HuH-7 (cell line): ENCODE measurements at places on chromosomes 12 and 14.

- DNase-seq: no peak
These were observed 20.2 kb downstream of the TMEM229B start for GRCh38 chr14:67468378-67468730.

DNA sequence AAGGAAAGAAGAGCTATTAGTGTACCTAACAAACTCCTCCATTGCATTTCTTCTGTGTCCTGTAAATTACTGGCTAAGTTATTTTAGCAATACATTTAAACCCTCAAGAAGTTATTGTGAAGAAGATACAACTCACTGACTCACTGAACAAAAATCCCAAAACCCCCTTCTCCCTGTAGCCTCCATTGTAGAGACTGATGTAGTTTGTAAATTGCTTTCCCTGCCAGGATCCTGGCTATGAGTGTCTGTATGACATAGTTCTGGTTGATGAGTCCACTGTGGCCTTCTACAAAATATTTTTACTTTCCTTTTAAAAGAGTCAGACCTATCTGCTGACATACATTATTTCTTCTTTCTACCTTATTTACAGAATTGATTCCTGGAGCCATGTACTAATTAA, 155.6 kb downstream of the SLC6A15 start:
- no peak for DNase-seq

DNA sequence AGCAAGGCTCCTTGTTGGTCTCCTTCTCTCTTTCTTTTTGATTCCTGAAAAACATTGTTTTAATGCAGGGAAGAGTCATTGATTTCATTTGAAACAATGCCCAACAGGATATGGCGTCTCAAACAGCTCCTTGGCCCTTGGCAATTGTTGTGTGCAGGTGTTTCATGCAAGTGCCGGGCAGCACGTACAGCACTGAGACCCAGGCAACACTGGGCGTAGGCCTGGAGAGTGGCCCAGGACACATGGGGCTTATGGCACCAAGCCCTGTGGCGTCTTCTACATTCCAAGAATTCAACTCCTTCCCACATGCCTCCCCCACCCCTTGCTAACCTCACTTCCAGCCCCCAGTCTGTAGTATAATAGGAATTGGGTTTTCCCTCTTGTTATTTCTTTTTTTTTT, 230.4 kb downstream of the SPTSSA start:
- no peak for DNase-seq

- peak; percentile 14 for DNase-seq
These were observed 68.2 kb upstream of the E2F7 start for GRCh38 chr12:77133566-77133965.

DNA sequence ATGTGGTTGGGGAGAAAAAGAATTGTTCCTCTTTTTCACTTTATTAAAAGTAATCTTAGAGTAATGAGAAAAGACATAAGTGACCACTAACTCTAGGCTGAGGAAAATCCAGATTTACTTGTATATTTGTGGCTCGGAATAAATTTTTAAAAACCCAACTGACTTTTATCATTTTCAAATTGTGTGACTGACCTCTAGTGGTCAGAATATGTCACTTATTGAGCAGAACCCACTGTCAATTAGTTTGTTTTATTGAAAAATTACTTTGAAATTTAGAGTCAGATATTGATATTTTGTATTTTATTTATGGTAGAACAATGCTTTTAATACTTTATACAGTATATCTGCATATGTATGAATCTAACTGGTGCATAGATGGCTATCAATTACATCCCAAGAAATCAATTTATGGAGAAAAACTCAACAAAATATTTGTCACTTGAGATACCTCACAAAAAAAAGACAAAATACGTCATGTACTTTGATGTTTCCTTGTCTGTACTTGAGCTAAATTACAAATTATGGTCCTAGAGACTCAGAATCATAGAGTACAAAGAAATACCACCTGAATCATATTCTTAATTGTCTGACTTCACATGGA, 229.4 kb downstream of the CNTN1 start:
- DNase-seq: no peak

GRCh38 chr12:113231235-113232088, 10.2 kb downstream of the TPCN1 start:
- DNase-seq: no peak

- no peak for DNase-seq
These were observed 14.1 kb downstream of the STAB2 start for GRCh38 chr12:103600967-103601728.

DNA sequence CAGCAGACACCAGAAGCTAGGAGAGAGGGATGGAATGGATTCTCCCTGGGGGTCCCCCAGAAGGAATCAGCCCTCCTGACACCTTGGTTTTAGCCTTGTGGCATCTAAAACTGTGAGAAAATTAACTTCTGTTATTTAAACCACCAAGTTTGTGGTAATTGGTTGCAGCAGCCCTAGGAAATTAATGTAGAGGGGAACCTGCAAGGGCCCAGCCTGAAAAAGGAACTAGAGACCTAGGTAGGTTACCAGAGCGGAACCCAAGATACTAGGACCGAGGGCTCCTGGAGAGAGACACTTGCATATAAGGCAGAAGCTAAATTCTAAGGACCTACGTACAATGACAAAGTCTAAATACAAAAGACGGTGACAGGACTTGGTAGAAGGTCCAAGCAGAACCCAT, 8.1 kb upstream of the DENND5B start:
- DNase-seq: no peak

GRCh38 chr12:30753233-30753632, 1.5 kb downstream of the CAPRIN2 start:
- peak; percentile 55 for DNase-seq

DNA sequence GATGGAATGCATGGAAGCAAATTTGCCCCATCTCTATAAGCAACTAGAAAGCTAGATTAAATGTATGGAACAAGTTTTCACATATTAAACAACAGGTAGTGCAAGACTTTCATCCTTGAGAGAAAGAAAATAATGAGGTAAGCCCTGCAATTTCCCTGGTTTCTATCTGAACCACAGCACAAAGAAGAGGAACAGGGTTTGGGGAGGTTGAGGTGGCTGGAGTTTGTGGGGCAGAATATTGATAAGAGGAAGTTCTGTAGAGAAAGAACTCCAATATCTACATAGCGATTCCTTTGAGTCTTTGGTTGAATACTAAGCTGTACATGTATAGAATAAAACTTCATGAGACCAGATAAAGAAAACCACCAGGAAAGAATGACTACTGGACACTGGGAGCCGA, 96.3 kb upstream of the CCND2 start:
- no peak for DNase-seq

DNA sequence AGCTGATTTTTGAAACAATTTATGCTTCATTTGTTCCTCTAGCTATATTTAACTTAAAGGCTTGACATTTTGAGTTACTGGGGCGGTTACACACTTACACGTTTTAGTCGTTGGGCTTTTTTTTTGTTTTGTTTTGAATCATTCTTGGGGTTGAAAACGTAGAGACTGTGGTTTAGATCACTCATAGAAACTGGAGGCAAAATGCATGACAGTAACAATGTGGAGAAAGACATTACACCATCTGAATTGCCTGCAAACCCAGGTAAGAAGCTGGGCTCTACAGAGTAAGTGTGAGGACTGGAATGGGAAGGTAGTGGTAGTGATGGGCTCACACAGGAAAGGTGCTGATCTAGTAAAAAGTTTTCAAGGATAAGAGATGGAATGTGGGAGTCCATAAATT, at the start of gene CLEC2D:
Gene CLEC2D, plus strand, starts transcription at position 180 of the 400 bp plus-strand sequence. Its CDS starts 22 bp downstream, at position 202.
- DNase-seq: no peak

- DNase-seq: no peak
These were observed 527.7 kb downstream of the RPS29 start for GRCh38 chr14:49058511-49058910.

- no peak for DNase-seq
These were observed 189.6 kb downstream of the DUSP6 start for GRCh38 chr12:89162589-89163261.

DNA sequence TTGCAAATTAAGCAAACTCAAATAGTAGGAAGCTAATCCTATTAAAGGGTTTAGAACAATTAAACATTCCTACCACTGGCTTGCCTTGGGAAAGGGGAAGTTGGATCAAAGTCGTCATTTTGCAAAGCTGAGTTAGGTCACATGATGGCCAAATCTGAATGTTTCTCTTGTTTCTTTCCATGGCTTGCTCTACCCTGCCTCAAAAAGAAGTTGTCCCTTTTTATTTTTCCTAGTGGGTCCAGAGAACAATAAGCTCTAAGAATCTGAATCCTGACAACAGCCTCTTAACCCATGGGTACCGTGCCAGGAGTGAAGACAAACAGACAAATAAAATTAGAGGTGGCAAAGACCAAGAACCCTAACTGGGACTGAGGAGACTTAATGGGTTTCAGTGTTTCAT, 26.2 kb upstream of the NPFF start:
- no peak for DNase-seq

- DNase-seq: no peak
These were observed 39.1 kb downstream of the DDHD1 start for GRCh38 chr14:53113989-53114388.

GRCh38 chr14:97490521-97491070, 693.4 kb downstream of the VRK1 start:
- DNase-seq: no peak

DNA sequence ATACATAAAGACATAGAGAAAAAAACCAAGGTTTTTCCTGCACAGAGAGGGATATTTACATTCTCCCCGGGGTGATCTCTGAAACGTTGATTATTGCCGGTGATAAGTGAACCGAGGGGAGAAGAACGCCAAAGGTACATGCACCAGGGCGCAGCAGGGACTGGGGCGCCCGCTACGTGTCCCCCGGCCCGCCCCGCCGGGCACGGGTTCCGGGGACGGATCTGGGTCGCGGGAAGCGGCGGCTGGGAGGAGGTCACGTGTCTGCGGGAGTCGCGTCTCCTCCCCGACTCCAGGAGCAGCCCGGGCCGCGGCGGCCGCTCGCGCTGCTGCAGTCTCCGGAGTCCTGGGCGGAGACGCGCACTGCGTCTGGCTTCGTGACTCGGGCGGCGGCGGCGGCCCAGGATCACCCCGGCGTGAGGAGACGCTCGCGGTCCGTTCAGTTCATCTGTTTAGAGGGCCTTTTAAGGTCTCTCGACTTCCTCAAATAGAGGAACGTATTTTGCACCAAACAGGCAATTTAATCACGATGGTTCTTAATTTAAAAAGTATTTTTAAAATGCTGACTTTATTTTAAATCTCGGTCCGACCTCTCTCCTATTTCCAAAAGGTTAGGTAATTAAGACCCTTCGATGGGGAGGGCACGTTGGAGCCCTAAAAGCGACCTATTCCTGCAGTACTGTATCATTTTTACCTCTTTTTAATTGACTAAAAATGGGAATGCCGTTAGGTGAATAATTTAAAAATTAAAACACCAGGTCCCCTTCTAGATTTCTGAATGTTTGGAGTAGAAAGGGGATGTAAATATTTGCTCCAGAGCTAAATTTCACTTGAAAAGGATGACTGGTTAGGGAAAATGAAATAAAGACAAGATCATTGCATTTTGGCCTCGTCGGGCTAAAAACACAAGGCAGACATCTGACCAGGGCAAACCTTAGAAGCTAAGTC, 1.8 kb upstream of the BHLHE41 start:
- peak; percentile 88 for DNase-seq

DNA sequence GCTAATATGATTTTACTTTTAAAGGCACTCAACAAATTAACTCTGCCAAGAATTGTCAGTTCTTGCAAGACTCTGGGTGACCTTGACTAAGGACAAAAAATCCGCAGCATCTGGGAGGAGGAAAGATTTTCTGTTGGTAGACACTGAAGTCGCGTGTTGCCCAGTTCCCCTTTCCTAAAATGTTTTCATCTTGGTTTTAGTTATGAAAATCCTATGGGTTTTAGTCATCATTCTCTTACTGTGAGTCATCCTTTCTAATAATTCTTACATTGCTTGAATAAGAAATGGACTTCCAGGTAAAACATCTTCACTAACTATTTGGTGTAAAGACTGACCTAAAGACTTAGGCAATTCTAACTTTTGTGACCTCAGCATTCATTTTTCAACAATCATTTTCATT, 9.1 kb downstream of the GSG1 start:
- no peak for DNase-seq

DNA sequence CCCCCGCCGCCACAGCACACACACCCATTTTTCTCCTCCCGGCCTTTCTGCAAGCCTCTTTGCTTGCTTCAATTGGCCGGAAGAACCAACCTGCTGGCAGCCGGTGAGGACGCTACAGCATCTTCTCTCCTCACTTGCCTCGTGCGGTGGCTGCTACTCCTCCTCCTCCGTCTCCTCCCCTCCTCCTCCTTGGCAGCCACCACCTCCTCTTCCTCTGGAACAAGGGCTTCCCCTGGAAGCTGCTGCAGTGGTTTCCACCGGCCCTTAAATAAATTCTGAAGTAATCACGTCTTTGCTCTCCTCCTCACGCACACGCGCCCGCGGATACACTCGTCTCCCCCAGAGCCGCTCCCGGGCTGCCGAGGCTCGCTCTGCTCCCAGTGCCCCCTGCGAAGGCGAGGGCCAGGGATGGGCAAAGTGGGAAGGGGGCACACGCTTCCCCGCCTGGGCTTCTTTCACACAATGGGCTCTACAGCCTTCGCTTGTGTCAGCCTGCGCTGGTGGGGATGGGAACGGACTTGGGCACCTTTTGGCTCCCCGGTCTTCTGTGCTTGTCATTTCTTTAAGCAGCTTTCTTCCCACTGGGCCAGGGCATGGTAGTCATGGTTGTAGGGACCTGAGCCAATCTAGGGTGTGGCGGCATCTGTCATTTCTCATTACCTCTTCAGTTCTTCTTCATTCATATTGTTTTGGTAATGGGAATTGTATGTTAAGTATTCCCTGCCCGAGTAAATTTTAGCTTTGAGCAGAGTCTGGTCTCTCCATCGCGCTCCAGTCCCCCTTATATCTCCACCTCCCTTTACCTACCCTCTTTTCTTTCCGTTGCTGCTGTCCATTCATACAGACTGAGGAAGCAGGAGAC, at the start of gene PPFIA2:
Gene PPFIA2, minus strand, starts transcription at position 161 of the 862 bp plus-strand sequence.
- peak; percentile 13 for DNase-seq

DNA sequence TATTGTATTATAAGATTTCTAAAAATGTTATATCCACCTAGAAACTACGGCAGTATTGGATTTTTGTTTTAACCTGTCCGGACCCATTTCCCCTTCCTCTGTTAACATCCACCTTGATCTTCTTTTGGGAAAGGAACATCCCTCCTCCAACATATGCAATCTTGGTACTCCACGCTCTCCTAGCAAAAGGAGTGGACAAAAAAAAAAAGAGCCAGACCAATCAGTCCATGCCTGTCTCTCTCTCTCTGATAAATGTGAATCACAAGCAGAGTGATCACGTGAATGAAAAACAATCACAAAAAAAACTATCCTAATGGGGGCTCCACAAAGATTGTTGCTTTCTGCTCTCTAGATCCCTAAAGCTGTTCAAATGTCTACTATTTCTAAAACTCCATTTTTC, 27.1 kb downstream of the OSBPL8 start:
- no peak for DNase-seq

GRCh38 chr12:64450711-64451486, 1.0 kb upstream of the TBK1 start:
- DNase-seq: peak; percentile 12

DNA sequence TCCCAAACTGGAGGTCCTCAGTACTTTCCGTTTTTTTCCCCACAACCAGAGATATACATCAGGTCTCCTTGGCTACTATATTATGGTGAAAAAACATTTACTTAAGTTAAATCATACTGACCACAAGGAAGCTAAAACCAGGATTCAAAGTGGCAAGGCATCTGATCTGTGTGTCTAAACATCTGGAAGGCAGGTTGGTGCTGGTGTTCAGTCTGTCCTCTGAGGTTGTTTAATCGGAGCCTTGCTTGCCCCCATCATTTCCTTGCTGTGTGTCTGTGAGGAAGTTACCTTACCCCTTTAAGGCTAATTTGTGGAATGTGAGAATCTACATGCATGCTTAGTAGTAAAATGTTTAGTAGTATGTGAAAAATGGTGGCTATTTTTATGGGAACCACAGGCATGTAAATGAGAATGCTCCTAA, 75.6 kb downstream of the GALNT4 start:
- no peak for DNase-seq

- DNase-seq: no peak
These were observed 20.4 kb upstream of the GPATCH2L start for GRCh38 chr14:76131071-76131965.

- DNase-seq: no peak
These were observed 6.9 kb upstream of the PDE3A start for GRCh38 chr12:20361416-20361815.
